Panc1 (cell line): ENCODE measurements at places on chromosomes 5 and 9. TPM values are rescaled to one million over a fixed set of nuclear protein-coding genes. Genes with fewer than 3 reads are reported as not detected.

DNA sequence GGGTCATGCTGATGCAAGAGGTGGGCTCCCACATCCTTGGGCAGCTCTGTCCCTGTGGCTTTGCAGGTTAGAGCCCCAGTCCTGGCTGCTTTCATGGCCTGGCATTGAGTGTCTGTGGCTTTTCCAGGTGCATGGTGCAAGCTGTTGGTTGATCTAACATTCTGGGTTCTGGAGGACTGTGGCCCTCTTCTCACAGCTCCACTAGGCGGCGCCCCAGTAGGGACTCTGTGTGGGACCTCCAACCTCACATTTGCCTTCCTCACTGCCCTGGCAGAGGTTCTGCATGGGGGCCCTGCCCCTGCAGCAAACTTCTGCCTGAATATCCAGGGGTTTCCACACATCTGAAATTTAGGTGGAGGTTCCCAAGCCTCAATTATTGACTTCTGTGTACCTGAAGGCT, 150.1 kb downstream of the NNT start:
- no peaks in the 10 kb centered on the region for H3K36me3 ChIP-seq
- no peaks in the 10 kb centered on the region for H3K27me3 ChIP-seq
- H3K4me3 ChIP-seq, result no peak overlapping the region
- H3K27ac ChIP-seq, result no peak overlapping the region

DNA sequence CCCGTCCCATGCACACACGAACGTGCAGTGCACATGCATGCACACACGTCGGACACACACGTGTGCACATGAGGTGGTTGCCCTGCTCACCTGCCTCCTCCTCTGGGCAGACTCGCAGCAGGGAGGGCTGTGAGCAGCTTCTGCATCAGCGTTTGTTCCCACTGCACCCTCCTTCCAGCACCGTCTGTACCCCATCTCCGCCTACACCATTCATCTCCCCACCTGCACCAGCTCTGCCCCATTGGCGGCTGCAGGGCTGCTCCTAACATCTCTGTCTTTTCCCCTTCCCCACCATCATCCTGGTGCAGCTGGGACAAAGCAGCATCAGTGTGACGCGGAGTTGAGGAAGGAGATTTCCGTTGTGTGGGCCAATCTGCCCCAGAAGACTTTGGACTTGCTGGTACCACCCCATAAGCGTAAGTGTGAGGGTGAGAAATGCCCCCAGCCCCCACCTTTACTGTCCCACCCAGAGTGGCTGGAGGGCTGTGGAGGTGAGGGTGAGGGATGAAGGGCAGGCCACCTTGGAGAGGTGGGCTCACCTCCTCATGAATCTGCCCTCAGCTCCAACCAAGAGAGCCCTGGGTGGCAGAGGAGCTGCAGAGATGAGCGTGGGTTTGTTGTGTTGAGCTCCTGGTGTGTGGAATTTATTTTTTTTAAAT, 234.6 kb downstream of the CACNA1B start:
- H3K36me3 ChIP-seq, result no peaks in the 10 kb centered on the region
- H3K4me1 ChIP-seq, result no peaks in the 10 kb centered on the region
- DNase-seq, result no peak

- H3K27ac ChIP-seq, result no peak overlapping the region
- H3K4me3 ChIP-seq, result no peak overlapping the region
- no peaks in the 10 kb centered on the region for H3K4me1 ChIP-seq
- no peaks in the 10 kb centered on the region for H3K36me3 ChIP-seq
- no peak for DNase-seq
- H3K27me3 ChIP-seq, result no peaks in the 10 kb centered on the region
Observed at GRCh38 chr5:77993855-77994318, 217.7 kb upstream of the TBCA start.

- no peak overlapping the region for H3K4me3 ChIP-seq
- H3K27ac ChIP-seq, result no peak overlapping the region
- H3K4me1 ChIP-seq, result no peaks in the 10 kb centered on the region
- H3K36me3 ChIP-seq, result no peaks in the 10 kb centered on the region
- H3K27me3 ChIP-seq, result no peaks in the 10 kb centered on the region
Observed at GRCh38 chr9:118575341-118576070, 793.7 kb downstream of the BRINP1 start.

DNA sequence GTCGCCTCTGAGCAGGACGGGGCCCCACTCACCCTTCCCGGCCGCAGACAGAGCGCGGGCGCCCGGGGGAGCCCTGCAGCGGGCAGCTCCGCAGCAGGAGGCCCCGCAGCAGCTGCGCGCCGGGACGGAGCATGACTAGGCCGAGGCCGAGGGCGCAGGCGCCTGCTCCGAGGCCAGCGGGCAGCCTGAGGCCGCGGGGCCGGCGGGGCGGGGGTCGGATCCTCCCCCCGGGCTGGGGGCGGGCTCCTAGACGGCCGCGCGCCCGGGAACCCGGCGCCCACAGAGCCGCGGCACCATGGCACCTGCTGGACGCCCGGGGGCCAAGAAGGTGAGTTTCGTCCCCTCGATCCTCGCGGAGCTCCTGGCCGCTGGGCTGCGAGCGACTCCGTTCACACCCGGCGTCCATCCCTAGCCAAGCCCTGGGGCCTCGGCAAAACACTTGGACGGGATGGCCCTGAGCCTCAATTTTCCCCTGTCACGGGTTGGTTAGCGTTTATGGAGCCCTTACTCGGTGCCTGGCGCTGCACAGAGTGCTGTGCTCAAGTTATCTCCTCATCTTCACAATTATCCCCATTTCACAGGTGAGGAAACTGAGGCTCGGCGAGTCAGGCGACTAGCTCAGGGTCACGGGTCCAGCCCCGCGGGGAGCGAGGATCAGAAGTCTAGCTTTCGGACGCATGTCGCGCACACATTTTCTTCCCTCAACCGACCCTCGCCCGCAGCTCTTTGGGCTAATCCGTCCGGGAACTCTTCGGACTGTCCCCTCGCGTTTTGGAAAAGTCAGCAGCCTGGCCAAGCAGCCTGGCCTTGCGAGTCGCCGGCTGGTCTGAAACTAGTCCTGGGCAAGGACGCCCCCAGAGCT, at the start of the genes BHMT2 and DMGDH:
BHMT2 (plus strand) TSS at position 280 of the 862 bp plus-strand sequence; CDS start at position 296, 16 bp downstream.
DMGDH (minus strand) TSS at position 187 of the 862 bp plus-strand sequence; CDS start at position 133, 54 bp downstream.
- no peak within 1 kb of the TSS for H3K27ac ChIP-seq
- no peak for DNase-seq
- no peaks in the 10 kb centered on the region for H3K4me1 ChIP-seq
- H3K36me3 ChIP-seq, result no peaks in the 10 kb centered on the region

DNA sequence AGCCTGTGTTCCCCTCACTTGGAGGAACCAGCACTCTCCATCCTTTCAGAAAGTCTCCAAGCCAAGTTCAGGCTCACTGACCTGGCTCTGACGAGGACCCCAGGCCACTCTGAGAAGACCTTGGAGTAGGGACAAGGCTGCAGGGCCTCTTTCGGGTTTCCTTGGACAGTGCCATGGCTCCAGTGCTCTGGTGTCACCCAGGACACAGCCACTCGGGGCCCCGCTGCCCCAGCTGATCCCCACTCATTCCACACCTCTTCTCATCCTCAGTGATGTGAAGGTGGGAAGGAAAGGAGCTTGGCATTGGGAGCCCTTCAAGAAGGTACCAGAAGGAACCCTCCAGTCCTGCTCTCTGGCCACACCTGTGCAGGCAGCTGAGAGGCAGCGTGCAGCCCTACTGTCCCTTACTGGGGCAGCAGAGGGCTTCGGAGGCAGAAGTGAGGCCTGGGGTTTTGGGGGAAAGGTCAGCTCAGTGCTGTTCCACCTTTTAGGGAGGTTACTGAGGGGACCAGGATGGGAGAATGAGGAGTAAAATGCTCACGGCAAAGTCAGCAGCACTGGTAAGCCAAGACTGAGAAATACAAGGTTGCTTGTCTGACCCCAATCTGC, 4.7 kb upstream of the NUP214 start:
- no peaks in the 10 kb centered on the region for H3K27me3 ChIP-seq
- H3K27ac ChIP-seq, result no peak overlapping the region
- DNase-seq, result no peak
- no peak overlapping the region for H3K4me3 ChIP-seq

- H3K4me1 ChIP-seq, result no peaks in the 10 kb centered on the region
- no peaks in the 10 kb centered on the region; the same call in 1 of the 2 replicates for H3K27me3 ChIP-seq
- H3K36me3 ChIP-seq, result no peaks in the 10 kb centered on the region
Observed at GRCh38 chr5:9604416-9604815, 25.7 kb downstream of the TAS2R1 start.

- peak overlapping the region; percentile 59 for H3K27ac ChIP-seq
- H3K4me3 ChIP-seq, result no peak overlapping the region
- DNase-seq, result peak; percentile 95
- peaks cover 22% of the 10 kb centered on the region for H3K4me1 ChIP-seq
Observed at GRCh38 chr5:107542428-107542827, 128.3 kb downstream of the EFNA5 start.

DNA sequence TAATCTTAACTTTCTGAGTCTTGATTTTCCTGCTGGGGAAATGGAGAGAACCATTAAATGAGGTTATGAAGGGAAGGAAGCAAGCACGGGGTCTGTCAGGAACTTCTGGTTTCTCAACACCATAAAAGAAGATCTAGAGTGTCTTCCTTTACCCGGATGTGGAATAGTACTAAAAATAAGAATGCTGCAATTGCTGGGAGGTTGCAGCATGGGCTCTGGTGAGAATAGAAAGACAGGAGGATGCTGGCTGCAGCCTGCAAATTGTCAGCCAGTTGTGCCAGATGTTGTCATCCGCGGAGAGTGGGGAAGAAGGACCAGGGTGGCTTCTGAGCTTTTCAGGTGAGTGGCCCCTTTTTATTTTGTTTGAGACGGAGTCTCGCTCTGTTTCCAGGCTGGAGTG, 69.3 kb upstream of the STC2 start:
- no peak overlapping the region for H3K4me3 ChIP-seq
- no peak overlapping the region for H3K27ac ChIP-seq
- H3K4me1 ChIP-seq, result no peaks in the 10 kb centered on the region
- no peak for DNase-seq

DNA sequence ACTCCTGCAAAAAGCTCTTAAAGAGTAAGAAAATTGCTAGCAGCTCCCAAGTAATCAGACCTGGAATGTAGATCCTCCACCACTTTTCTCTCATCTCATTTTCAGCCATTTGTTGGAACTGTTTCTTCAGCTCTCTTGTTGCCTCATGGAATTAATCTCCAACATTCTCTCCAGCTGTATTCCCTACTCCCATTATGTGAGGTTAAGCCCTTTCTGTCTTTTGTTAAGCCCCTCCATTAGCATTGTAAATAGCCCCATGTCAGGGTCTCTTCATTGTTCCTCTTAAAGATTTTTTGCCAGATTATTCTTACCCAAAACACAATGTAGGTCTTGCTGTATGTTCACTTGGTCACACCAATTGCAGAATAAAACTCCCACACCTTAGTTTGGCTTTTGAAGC, 119.8 kb downstream of the PLPPR1 start:
- no peak for DNase-seq
- H3K27ac ChIP-seq, result no peak overlapping the region
- no peak overlapping the region for H3K4me3 ChIP-seq
- no peaks in the 10 kb centered on the region for H3K27me3 ChIP-seq
- H3K4me1 ChIP-seq, result no peaks in the 10 kb centered on the region
- no peaks in the 10 kb centered on the region for H3K36me3 ChIP-seq

- no peaks in the 10 kb centered on the region for H3K27me3 ChIP-seq
- H3K4me3 ChIP-seq, result no peak overlapping the region
- no peak for DNase-seq
- H3K4me1 ChIP-seq, result no peaks in the 10 kb centered on the region
Observed at GRCh38 chr5:17436761-17437221, 61.2 kb upstream of the TAF11L2 start.

- no peak overlapping the region for H3K4me3 ChIP-seq
- H3K27me3 ChIP-seq, result peaks cover under 1% of the 10 kb centered on the region; the same call in 1 of the 2 replicates
- no peaks in the 10 kb centered on the region for H3K4me1 ChIP-seq
- no peak for DNase-seq
- H3K36me3 ChIP-seq, result no peaks in the 10 kb centered on the region
- H3K27ac ChIP-seq, result no peak overlapping the region
Observed at GRCh38 chr5:1747079-1747802, 52.4 kb downstream of the MRPL36 start.

DNA sequence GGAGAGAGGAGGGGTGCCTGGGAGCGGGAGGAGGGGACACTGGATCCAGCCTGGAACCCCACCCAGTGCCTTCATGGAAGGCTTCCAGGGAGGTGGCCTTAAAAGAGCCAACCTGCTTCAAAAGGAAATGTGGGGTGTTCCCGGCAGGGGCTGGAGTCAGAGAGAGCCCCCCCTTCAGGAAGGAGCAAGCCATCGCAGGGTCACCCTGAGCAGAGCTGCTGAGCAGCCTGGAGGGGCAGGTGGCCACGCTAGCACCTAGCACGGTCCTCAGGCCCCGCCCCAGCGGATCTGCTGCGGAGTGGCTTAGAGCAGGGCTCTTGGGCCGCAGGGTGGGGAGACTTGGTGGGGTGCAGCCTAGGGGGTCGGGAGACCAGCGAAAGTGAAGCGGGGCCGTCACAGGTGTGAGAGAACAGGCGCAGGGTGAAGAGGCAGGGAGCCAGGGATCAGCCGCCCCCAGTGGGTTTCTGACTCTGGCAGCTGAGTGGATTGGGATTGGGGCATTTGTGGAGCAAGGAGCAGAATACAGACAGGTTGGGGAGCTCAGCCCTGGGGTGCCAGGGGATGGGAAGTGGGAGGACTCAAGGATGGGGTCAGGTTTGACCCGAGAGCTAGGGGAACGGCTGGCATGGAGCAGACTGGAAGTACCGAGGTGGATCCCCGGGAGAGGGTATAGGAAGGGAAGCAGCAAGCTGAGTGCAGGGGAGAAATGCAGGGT, 1.5 kb downstream of the LCN2 start:
- no peaks in the 10 kb centered on the region for H3K27me3 ChIP-seq
- H3K36me3 ChIP-seq, result no peaks in the 10 kb centered on the region
- H3K4me1 ChIP-seq, result peaks cover 5% of the 10 kb centered on the region

DNA sequence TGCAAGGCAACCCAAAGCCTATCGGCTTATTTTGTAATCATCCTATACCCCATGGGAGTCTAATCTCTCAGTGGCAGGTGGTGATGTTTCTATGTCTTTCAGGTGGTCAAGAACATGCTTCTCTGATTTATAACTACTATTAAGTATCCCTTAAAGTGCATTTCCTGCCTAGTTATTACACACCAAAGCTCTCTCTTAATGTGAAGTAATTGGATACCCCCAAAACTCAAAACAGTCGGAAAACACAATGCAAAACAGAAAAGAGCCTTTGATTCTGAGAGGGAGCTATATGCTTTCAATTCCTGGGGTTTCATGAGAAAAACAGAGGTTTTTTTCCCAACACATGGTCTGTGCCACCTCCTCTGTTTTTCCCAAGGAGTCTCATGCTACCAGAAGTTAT, 416.4 kb downstream of the CSNK1G3 start:
- H3K27ac ChIP-seq, result no peak overlapping the region
- no peak overlapping the region for H3K4me3 ChIP-seq
- no peaks in the 10 kb centered on the region for H3K27me3 ChIP-seq
- DNase-seq, result no peak
- no peaks in the 10 kb centered on the region for H3K36me3 ChIP-seq

DNA sequence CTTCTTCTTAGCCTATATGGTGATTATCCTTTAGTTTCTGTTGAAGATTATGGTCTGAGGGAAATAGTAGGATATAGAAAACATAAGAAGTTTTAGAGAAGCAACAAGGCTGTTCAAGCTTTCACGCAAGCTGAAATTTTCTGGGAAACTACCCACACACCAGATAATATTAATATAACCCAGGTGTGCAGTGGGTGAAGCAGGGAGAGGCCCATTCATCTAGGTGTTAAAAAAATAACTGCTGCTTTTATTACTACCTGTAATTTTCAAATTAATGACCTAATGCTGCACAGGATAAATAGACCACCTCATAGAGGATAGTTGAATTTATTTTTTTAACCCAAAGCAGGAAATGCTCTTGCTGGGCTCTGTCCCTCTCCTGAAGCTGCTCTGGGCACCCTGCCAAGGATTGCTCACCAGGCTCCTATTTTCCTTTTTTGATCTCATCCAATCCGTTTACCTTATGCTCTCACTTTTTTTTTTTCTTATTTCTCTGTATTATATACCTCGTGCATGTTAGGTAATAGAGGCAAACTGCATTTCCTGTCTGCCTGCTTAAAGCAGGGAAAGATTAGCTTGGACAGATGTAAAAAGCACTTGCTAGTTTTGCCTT, 124.3 kb upstream of the SLC12A2 start:
- H3K36me3 ChIP-seq, result no peaks in the 10 kb centered on the region
- peaks cover 7% of the 10 kb centered on the region for H3K4me1 ChIP-seq
- peak; percentile 54 for DNase-seq
- no peaks in the 10 kb centered on the region for H3K27me3 ChIP-seq
- peak overlapping the region; percentile 6; the same call in 1 of the 2 replicates for H3K4me3 ChIP-seq

PCDHGA7 gene
- 0.18 TPM for total RNA-seq
